Ammon's horn (tissue), 1 donor: ENCODE measurements at places on chromosomes 5 and 9.

DNA sequence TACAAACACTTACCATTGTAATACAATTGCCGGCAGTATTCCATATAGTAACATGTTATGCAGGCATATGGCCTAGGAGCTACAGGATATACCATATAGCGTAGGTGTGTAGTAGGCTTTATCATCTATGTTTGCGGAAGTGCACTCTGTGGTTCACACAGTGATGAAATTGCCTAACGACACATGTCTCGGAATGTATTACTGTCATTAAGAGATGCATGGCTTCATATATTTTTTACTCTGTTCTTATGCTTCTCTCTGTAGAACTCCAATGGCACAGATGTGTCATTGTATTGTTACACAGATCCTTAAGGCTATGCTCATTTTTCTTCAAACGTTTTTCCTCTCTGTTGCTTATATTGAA, 19.2 kb upstream of the ANKRD18A start:
- no peak for DNase-seq

DNA sequence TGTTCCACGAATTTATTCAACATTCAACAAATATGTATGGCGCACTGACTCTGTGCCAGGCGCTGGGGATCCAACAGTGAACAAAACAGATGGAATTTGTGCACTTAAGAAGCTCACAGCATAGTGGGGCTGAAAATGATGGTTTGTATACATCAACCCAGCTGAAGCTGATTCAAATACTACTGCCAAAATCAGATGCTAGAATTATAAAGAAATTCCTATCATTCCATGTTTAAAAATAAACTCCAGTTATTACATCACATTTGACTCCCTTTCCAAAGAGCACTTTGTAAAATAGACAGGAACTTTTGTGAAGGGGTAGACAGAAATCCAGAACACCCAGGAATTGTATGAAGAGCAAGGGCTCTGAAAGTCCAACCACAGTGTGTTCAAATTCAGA, 54.1 kb downstream of the ZNF608 start:
- no peak for DNase-seq

DNA sequence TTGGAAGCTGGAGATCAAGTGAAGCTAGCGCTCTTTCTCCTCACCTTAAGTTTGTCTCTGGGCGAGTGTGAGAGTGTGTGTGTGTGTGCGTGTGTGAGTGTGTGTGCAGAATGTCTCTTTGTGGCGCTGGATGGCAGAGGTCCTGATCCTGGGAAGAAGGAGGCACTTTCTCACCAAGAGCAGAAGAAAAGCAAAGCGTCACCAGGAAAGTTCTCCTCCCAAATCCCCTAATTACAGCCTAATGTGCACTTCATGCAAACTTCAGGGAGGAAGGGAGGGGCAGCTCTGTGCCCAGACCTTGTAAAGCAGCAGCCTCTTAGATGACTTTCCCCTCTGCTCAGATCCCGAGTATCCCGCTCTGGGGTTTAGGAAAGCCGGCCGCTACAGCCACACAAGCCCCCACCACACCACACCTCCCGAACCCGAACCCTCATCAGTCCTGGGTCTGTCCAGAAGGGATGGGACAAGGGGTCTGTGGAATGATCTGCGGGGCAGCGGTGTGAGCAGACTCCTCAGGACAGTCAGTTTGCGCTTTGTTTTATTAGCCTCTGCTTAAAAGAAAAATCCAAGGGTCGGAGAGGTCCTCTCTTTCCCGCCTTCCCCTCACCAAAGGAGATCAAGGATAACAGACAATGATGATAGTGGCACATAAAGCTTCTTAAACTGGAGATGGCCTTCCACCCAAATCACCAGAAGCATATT, at the start of gene HAPLN1:
TSS of gene HAPLN1 (minus strand) at position 20 of the 702 bp plus-strand sequence. CDS start 47,332 bp downstream, outside the sequence.
- no peak for DNase-seq

DNA sequence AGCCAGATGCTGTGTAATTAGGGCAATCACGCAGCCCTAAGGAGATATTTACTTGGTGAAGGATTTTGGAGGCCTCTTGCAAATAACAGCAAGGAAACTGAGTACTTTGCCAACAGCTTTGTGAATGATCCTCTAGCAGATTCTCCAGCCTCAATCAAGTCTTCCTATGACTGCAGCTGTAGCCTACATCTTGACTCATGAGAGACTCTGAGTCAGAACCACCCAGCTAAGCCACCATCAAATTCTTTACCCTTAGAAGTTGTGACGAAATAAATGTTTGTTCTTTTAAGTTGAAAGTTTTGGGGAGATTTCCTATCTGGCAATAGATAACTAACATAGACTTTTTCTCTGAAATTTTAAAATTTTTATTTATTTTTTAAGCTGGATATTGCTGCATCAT, 237.6 kb upstream of the CCNH start:
- no peak for DNase-seq

DNA sequence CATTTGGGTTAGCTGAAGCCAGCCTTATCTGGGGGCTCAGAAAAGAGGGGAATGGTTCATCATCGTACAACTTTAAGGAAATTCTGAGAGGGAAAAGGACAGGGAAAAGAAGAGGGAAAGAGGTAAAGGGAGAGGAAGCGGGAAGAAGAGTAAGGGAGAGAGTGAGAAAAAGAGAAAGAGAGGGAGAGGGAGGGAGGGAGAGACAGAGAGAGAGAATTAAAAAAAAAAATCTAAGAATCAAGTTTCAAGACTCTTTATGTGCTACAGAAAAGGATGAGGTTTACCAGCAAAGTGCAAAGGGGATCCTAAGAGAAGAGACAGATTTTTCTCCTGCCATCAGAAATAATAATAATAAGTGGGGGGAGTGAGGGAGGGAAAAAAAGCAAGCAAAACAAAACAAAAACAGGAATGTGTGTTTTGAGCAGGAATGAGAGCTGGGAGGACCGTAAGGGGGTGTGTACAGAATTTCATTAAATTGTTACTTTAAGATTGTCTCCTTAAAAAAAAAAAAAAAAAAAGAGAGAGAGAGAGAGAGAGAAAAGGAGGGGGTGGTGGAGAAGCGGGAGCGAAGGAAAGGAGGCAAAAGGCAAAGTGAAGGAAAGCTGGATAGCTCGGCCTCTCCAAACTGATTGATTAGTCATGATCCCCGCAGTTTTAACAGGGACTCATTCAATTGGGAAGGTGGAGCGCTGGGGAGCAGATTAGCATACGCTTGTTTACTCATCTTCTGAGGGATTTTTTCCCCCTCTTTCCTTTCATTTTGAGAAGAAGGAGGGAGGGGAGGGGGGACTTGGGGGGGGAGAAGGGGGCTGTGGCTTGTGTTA, 438 bp upstream of the PAPPA start:
- no peak for DNase-seq
